ENCODE measurements at places on chromosomes 11 and 22.

DNA sequence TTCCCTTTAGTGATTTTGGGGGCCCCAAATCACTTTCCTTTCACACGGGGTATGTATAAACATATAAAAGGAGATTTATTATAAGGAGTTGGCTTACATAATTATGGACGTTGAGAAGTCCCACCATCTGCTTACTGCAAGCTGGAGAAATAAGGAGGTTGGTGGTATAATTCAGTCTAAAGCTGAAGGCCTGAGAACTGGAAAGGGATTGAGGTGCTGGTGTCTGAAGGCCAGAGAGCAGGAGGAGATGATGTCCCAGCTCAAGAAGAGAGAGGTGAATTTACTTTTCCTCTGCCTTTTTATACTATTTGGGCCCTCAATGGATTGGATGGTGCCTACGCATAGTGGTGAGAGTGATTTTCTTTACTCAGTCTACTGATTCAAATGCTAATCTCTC, 1.3 kb upstream of the ZNF202 start:
- no peak for DNase-seq

- DNase-seq, result no peak
Observed at GRCh38 chr22:44730022-44730393, 22.4 kb upstream of the ARHGAP8 start.

DNA sequence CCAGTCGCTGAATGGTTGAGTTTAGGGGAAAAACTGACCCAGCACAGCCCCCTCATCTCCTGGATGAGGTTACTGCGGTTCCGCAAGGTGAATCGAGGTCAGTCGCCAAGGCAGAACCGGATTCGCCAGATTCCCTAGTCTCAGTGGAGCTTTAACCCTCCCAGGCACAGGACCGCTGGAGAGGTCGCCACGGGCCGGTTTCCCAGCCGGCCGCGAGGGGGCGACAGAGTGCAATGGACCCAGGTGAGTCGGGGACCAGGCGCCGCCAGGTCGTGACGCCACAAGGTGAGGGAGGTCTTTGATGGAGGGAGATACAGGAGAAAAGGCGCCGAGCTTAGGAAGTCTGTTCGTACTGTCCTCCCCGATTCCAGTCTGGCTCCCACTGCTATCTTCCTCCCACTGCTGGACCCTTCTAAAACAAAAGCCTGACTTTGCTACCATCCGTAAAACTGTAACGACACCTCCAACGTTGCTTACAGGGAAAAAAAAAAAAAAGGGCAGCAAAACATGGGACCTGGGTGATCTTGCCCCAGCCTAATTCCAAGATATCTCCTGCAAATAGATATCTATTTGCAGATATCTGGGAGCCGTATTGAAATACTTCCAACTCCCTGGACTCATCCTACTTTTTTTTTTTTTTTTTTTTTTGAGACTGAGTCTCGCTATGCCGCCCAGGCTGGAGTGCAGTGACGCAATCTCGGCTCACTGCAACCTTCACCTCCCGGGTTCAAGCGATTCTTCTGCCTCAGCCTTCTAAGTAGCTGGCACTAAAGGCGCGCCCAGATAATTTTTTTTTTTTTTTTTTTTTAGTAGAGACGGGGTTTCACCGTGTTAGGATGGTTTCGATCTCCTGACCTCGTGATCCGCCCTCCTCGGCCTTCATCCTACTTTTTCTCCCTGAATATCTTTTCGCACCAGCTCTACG, 1.4 kb upstream of the GGA1 start:
- DNase-seq, result peak; percentile 87

DNA sequence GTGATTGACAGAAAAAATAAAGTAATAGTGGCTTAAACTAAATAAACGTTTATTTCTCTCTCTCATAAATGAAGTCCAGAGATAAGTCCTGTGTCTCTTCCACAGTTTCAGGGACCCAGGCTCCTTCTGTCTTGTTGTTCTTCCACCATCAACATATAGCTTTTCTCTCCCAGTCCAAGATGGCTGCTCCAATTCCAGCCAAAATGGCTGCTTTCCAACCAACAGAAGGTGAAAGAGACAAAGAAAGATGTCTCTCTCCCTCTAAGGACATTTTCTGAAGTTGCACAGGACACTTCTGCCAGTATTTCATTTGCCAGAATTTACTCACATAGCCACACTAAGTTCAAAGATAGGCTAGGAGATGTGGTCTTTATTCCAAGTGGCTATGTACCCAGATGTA, 9.4 kb upstream of the PLEKHB1 start:
- no peak for DNase-seq

DNA sequence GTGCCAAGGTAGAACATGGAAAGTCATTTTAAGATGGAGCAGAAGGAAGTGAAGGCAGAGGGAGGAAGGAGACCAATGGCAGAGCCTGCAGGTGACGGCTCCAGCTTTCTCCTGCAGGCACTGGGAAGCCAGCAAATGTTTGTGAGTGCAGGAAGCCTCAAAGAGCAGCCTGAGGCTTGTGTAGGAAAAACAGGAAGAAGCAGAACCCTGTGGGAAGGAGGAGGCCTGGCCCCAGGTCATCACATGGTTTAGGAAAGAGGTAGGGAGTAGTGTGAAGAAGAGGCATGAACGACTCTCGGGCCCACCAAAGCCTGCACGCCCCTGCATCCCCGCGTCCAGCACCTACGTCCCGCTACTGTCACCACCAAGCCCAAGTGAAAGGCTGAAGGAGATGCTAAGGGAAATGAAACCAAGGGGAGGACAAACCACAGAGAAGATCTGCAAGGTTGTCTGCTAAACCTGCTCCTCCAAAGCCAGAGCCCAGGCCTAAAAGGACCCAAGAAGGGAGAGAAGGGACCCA, 151.5 kb downstream of the CHST1 start:
- no peak for DNase-seq

DNA sequence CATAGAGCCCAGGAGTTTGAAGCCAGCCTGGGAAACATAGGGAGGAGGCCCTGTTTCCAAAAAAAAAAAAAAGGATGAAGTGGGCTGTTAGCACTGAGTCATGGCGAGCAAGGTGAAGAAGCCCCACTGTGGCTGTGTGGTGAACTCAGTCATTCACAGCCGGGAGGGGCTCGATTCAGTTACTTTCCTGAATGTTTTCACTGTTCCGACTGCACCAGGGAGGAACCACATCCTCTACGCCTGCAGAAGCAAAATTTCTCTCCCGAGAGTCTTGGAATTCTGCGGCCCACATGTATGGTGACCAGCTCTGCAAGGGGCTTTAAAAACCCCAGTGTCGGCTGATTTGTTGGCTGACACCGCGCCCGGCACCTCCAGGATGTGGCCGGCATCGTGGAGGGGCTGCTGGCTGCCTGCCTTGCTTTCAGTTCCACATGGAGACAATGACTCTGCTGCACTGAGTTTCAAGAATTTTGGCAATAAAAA, 27.8 kb upstream of the GRAMD4 start:
- no peak for DNase-seq

- DNase-seq, result peak; percentile 8
Observed at GRCh38 chr11:33329705-33330329, 72.6 kb downstream of the HIPK3 start.

All from stimulated activated CD4-positive, alpha-beta T cell treated with anti-CD3 and anti-CD28 coated beads, TNF-alpha, amount 100 ng/mL, for 48 hours (primary cell).